Astrocyte (in vitro differentiated cells and primary cell): ENCODE measurements at places on chromosomes 2 and 18.
A peak's percentile ranks its signal among the peaks of the same experiment; 100 is the strongest.

DNA sequence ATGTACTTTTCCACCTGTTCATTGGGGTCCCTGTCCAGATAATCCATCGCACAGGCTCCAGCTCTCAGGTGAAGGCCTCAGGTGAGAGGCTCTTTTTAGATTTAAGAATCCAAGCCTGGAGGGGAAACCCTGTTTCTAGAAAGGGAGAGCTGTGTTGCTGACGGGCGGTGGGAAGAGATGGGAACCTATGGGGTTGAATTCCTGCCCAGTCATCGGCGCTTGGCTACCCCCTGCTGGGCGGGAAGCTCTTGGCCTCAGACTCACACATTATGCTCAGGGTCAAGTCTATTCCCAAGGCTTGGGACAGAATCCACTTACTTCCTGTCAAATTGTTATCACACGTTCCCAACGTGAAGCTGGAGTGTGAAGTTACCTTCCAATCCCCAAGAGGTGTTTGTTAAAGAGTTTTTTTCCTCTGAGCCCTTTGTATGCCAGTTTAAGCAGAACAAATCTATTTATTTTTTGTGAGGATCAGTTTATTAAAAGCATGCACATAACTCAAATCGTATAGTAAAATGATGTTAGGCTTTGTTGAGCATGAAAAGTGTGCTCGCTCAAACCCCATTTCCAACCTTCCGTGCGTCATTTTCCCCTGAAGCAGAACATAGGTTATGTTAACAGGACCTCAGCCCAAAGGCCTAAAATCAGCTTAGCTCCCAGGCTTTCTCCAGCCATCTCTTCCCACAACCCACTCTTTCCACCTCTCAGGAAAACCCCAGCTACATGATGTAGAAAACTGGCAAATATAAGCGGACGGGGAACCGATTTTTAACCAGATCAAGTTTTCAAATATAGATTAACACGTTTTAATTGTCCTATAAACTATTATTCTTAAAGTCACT, 181.7 kb upstream of the ETAA1 start:
- H3K27ac ChIP-seq: no peak overlapping the region
- no peaks in the 10 kb centered on the region for H3K27me3 ChIP-seq
- H3K4me3 ChIP-seq: no peak overlapping the region
- no peaks in the 10 kb centered on the region for H3K4me1 ChIP-seq
- no peaks in the 10 kb centered on the region for H3K36me3 ChIP-seq

DNA sequence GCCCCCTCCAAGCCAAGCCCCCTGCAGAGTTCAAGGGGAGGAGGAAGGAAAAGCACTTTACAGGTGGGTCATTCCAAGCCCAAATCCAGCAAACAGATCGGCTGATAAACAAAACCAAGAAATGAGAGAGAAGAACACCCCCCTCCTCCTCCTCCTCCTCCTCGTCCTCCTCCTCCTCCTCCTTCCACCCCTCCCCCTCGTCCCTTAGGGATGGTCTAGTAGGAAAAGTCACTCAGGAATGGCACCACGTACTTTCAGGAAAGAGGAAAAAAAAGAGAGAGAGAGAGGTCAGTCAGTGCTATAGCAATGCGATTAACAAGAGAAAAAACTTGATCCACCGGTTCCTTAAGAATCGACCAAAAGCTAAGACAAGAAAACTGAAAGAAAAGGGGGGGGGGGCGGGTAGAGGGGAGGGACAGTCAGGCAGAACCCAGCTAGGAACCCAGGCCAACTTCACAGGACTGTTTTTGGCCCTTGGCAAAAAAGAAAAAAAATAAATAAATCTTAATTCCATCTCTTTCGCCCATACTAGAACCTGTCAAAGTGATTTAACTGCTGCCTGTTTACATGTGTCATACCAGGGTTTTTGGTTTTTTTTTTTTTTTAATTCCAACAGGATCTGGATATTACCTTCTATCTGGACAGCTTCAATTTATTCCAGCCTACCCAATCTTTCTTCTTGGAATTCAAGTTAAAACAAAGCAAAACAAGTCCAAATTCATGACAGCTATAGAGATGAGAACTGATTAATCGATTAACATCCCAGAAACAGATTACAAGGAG, 906 bp downstream of the IKZF2 start:
- H3K4me3 ChIP-seq: peak overlapping the region; percentile 98
- DNase-seq: peak; percentile 18
- no peaks in the 10 kb centered on the region for H3K36me3 ChIP-seq
- no peaks in the 10 kb centered on the region for H3K27me3 ChIP-seq
- peak overlapping the region; percentile 11 for H3K27ac ChIP-seq

DNA sequence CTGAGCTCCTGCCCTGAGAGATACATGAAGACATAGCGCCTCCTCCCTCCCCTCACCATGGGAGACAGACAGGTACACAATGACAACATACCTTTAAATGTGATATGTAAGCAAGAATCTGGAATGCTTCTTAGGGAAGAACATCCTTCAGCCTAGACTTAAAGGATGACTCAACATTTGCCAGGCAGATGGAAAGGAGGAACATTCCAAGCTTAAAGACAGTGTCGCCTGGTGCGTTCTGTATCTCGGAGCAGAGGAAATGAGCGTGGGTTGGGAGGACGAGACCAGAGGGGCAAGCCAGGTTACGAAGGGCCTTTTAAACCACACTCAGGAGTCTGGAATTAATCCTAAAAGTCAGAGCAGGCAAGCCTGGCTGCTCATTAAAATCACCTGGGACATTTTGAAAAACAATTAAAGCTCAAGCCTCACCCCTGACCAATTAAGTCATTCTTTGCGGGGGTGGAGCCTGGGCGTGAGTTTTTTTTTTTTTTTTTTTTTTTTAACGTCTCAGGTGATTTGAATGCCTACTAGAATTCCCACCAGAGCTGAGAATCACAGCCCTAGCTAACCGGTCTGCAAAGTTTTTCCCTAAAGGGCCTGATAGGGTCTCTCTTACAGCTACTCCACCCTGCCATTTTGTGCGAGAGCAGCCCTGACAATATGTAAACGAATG, 131.2 kb upstream of the SEC11C start:
- H3K36me3 ChIP-seq: no peaks in the 10 kb centered on the region
- peak; percentile 79 for DNase-seq
- H3K27me3 ChIP-seq: no peaks in the 10 kb centered on the region
- H3K27ac ChIP-seq: peak overlapping the region; percentile 41
- no peak overlapping the region for H3K4me3 ChIP-seq

- H3K27me3 ChIP-seq: no peaks in the 10 kb centered on the region
- H3K27ac ChIP-seq: no peak overlapping the region
- no peak for DNase-seq
- no peaks in the 10 kb centered on the region for H3K4me1 ChIP-seq
Measured at GRCh38 chr2:50125246-50125645, 906.7 kb downstream of the NRXN1 start.

- no peaks in the 10 kb centered on the region for H3K27me3 ChIP-seq
- no peaks in the 10 kb centered on the region for H3K36me3 ChIP-seq
- DNase-seq: no peak
Measured at GRCh38 chr2:21820271-21820670, 696.5 kb downstream of the TDRD15 start.

DNA sequence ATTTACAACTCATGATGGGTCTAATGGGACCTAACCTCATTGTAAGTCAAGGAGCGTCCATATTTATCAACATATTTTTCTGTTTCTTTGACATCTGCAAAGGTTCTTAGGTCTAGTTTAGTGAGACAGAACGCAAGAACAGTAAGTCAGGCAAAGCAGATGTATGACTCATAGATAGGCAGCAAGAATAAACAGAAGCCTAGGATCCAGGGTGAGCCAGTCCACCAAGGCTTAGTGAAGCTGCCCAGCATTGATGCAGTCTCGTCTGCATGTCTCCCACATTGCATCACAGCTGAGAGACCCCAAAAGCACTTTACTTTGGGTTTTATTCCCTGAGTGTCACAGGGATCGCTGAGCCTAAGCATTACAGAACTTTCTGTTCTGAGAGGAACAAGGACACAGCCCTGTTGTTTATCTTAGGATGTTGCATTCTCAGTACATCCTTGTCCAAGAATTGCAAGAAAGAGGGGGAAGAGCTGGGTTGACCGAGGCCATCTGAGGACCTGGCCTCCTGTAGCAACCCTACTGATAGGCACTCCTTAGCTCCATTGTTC, 29.6 kb upstream of the TMEM177 start:
- H3K27ac ChIP-seq: no peak overlapping the region
- DNase-seq: peak; percentile 50
- no peak overlapping the region for H3K4me3 ChIP-seq
- H3K4me1 ChIP-seq: peaks cover 9% of the 10 kb centered on the region

GRCh38 chr2:232885264-232885961, 15.3 kb downstream of the SNORC start:
- no peak overlapping the region for H3K4me3 ChIP-seq
- H3K4me1 ChIP-seq: no peaks in the 10 kb centered on the region
- no peaks in the 10 kb centered on the region for H3K27me3 ChIP-seq
- no peak for DNase-seq

GRCh38 chr18:3625742-3626091, 175.7 kb downstream of the TGIF1 start:
- no peaks in the 10 kb centered on the region for H3K36me3 ChIP-seq
- H3K27ac ChIP-seq: peak overlapping the region; percentile 99
- no peaks in the 10 kb centered on the region for H3K27me3 ChIP-seq
- no peak overlapping the region for H3K4me3 ChIP-seq

DNA sequence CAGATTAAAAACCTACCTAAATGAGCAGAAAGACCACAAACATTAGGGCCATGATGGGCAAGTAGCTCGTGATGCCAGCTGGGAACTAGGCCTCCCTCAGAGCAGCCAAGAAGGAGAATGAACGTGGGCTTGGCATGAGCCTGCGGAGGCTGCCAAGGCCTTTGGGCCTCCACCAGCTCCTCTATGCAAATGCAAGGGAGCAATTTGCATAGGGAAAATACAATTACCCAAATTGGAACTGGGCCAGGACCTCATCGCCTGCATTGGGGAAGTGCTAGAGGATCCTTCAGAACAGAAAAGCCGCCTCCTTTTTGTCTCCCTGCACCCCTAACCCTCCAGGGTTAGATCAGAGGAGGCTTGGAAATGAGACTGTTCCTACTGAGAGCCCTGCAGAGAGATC, 326.4 kb downstream of the SMAD2 start:
- H3K4me3 ChIP-seq: no peak overlapping the region
- no peak overlapping the region for H3K27ac ChIP-seq
- DNase-seq: no peak
- H3K27me3 ChIP-seq: no peaks in the 10 kb centered on the region
- no peaks in the 10 kb centered on the region for H3K4me1 ChIP-seq

- no peak overlapping the region for H3K4me3 ChIP-seq
- DNase-seq: no peak
- H3K27me3 ChIP-seq: no peaks in the 10 kb centered on the region
Measured at GRCh38 chr2:68225119-68225632, 27.2 kb downstream of the PPP3R1 start.
